ENCODE measurements at places on chromosomes 7 and 10.

GRCh38 chr10:96873086-96873485 is 41.0 kb downstream of the LCOR start:
- no peak for DNase-seq

- DNase-seq = no peak
These were observed 12.7 kb downstream of the CCDC136 start for GRCh38 chr7:128804484-128804883.

GRCh38 chr10:75916906-75917305 is 485.5 kb downstream of the LRMDA start:
- DNase-seq = no peak

- DNase-seq = no peak
These were observed 7.3 kb upstream of the PNLIP start for GRCh38 chr10:116538456-116538855.

GRCh38 chr10:131808370-131808930 is 92.4 kb upstream of the PPP2R2D start:
- no peak for DNase-seq

DNA sequence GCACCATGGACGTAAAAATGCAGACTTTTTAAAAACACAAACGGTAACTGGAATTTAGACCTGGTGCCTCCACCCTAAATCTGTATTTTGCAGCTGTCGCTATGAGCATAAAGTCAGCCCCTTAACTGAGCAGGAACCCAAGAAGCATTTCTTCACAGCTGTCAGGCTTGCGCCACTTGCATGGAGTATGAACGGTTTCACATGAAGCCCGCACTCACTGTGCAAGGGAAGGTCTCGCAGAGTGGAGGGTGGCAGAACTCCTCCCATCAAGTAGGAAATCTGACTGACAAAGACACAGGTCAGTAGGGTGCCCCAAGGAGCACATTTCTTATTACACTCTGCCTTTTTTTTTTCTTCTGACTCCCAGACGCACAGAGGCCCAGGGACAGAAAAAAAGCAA is 58.5 kb downstream of the ELMO1 start:
- DNase-seq = no peak

- DNase-seq = no peak
These were observed at the start of gene SFTPA2 for GRCh38 chr10:79560160-79560709. Gene SFTPA2 (minus strand): TSS chr10:79560407. CDS start chr10:79559483, 924 bp downstream.

GRCh38 chr7:14888962-14889361 is 13.6 kb downstream of the DGKB start:
- no peak for DNase-seq

DNA sequence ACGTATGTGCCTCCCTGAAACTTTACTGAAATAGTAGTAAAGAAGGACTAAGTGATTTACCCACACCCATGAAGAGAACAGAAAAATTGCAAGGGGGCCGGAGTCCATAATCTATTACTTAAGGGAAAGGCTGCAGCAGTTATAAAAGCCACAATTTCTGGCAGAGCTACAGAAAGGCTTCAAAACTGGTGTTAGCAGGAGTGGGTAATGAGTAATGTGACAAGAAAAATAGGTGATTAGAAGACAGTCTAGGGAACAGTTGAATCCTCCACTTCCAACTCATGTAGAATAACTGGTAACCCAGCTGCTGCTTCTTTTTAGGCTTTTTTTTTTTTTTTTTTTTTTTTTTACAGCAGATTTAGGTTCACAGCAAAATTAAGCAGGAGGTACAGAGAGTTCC is 413.3 kb downstream of the SFMBT2 start:
- DNase-seq = no peak

DNA sequence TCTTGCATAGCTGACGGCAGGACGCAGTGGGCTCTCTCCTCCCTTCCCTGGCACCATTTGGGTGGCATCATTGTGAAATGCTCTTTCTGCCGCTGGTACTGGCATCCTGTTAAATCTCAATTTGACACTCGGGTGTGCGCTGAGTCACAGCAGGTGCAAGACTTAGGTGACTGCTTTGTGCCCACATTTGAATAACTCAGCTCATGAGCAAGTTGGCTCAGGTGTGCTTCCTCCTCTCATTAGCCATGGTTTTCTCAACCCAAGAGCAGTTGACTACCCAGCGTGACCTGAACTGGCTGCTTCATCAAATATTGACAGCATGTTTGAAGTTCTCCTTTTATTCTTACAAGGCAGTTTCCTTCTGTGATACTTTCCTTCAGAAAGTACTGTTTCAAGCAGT is 24.6 kb upstream of the NFE2L3 start:
- no peak for DNase-seq

DNA sequence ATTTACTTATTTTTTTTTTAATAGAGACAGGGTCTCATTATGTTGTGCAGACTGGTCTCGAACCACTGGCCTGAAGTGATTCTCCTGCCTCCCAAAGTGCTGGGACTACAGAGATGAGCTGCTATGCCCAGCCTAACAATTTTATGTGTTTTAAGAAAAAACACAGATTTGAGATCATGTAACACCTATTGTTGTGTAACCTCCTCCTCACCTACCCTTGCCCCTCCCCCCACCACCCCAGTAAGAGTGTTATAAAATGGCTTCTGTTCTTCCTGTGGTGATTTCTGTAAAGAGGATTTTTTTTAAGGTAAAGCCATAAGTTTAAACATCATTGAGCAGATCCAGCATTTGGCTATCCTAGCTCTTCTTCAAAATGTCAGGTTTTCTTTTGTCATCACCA is 7.6 kb downstream of the ARMC10 start:
- no peak for DNase-seq

DNA sequence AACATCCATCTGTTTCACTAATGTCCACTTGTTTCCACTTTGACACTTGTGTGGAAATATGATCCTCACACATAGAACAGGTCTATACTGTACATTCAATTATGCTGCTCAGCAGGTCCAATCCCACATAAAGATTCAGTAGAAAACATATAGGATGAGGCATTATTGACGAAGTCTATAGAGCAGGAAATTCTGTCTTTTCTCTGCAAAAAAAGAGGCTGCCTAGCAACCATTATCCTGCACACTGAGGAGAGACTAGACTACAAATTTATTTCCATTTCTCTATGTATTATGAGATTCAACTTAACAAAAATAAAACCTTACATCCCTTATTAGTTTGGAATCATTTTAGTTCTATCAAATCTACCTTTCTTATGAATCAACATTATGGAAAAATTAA is 204.6 kb upstream of the POM121L12 start:
- DNase-seq = no peak

DNA sequence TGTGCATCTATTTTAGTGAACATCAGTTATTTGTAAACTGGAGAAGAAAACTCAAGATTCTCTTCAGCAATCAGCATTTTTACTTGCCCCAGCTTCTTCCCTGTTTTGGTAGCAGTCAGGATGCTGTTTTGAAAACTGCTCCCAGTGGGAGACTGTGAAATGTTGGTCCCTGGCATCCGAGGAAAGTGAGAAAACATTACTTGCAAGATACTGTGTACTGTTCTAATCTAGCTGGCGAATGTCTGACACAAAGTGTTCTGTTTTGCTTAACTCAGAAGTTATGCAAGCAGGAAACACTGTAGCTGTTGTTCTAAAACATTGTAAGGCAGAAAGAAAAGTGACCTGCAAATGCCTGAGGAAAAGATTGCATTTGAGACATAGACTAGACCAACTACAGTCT is 171.8 kb upstream of the POM121L12 start:
- DNase-seq = no peak

GRCh38 chr7:33731912-33732311 is 173.4 kb upstream of the BMPER start:
- no peak for DNase-seq

DNA sequence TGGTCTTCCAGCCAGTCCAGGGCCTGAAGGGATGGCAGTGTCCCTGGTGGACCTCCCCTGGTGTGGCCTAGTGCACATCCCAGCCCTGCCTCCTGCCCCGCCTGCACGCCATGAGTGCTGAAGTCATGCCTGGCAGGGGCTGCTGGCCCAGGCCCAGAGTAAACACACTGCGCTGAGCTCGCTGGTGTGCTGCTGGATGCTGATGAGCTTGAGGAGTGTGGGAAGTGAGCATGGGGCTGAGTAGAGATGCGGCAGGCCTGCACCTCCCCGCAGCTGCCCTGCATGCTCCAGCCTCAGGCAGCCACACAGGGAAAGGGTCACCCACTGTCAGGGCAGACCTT is 43.2 kb downstream of the HTRA1 start:
- DNase-seq = peak; percentile 97

- DNase-seq = no peak
These were observed 37.9 kb upstream of the ADD3 start for GRCh38 chr10:109969760-109970346.

- DNase-seq = no peak
These were observed 154.2 kb downstream of the LCOR start for GRCh38 chr10:96986200-96986856.

GRCh38 chr7:2120841-2121830 is 111.6 kb downstream of the MAD1L1 start:
- no peak for DNase-seq

- peak; percentile 59 for DNase-seq
These were observed 49.5 kb downstream of the NEURL1 start for GRCh38 chr10:103542764-103543616.

- no peak for DNase-seq
These were observed 2.0 kb upstream of the PURB start for GRCh38 chr7:44887293-44887692.

GRCh38 chr10:95864906-95865813 is 42.6 kb upstream of the CC2D2B start:
- peak; percentile 80 for DNase-seq

DNA sequence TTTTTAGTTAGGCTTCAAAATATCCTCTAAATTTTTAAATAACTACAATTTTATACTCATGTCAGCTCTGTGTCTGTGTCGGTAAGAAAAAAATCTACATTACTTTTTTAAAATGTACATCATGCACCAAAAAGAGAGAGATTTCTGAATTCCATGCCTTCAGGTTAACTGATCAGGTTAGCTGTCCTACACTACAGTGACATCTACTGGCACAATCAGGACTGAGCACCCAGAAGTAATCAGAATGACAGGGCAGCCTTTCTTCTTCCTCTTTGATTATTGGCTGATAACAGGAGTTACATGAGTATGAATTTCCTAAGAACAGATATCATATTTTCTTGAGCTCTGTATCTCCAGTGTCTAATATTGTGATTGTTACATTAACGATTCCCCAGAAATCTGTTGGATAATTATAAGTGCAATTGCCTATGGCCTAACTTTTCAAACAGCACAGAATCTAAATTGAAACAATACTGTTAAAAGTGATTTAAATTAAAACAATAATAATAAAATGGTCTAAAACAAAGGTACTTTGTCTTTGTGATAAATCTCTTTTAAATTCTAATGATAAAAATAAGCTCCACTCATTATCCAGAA is 41.8 kb upstream of the HYCC1 start:
- peak; percentile 69 for DNase-seq

GRCh38 chr7:112266595-112267270 is 60.2 kb downstream of the ZNF277 start:
- peak; percentile 39 for DNase-seq

GRCh38 chr10:79022565-79023230 is 46.1 kb upstream of the ZMIZ1 start:
- DNase-seq = no peak

DNA sequence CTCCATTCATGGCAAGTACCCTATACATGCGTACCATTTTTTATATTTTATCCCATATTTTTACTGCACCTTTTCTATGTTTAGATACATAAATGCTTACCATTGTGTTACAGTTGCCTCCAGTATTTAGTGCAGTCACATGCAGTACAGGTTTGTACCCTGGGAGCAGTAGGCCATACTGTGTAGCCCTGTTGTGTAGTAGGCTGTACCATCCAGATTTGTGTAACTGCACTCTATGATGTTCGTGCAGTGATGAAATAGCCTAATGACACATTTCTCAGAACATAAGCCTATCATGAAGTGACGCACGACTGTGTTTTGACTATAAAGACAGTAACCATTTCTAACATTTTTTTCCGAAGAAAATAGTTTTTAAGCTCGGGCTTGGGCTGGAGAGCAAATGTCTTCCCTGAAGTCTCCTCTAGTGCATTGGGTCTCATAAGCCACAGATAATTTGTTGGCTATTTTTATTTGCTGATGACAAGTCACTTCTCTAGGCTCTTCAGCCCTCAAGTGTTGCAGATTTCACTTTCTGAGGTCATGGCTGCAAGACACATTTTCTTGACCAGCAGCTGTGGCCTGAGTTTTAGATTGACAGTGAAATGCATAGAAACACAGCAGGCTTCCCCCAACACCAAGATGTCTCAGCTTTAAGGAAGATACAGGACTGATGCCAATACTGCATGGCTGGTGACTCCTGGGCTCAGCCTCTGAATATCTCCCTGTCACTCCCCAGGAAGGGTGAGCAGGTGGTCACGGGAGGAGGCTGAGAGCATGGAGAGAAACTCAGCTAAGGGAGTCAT is 26.9 kb downstream of the EPDR1 start:
- no peak for DNase-seq

DNA sequence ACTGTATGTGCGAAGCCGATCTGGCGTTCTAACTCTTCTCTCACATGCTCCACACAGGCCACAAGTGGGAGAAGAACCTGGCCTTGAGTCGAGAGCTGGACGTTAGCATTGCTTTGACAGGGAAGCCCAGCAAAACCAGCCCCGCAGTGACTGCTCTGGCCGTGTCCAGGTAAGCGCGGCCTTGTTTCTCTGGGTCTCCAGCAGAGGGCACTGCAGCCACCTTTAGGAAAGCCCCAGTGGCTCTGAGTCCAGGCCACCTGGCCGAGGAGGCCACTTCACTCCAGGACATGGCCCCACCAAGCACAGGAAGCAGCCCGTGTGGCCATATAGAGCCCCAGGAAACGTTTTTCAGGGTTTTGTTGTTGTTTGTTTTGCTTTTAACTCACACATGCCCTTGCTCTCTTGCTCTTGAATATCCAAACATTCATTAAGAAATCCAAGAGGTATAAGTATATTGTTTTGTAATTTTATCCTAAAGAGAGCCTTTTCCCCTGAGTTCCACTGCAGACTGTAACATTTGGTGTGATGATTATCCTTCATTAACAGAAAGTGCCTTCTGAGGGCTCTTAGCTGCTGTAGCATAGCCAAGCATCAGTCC is 41.8 kb upstream of the LRRC18 start:
- peak; percentile 29 for DNase-seq

GRCh38 chr7:144098776-144099175 is 10.6 kb upstream of the OR2A2 start:
- no peak for DNase-seq

DNA sequence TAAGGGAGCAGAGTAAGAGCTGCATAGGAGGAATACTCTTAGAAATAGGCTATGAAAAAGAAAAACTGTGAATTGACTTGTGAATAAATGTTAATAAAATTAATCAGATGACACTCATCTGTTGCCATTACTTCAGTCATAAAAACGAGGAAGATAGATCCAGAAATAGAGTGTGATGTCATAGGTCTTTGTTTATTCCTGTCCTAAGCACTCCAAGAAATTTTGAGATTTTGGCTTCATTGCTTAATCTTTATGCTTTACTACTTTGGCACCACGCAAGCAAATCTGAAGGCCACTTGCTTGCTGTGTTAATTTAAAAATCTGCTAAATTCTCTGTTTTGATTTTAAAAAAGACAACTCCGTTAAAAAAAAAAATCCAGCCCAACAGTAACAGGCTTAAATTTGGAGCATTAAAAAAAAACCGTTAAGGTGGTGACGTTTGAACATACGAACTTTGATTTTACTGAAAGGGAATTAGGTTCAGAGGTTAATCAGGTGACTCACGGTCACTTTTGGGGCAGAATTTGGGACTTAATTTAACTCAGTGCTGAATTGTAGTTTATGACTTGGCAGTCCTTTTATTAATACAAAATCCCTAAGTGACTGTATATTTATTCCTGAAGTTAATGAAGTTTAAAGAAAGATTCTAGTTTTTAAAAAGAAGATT is 3.4 kb downstream of the IFRD1 start:
- peak; percentile 20 for DNase-seq
